ENCODE measurements at places on chromosomes 1 and 21.

DNA sequence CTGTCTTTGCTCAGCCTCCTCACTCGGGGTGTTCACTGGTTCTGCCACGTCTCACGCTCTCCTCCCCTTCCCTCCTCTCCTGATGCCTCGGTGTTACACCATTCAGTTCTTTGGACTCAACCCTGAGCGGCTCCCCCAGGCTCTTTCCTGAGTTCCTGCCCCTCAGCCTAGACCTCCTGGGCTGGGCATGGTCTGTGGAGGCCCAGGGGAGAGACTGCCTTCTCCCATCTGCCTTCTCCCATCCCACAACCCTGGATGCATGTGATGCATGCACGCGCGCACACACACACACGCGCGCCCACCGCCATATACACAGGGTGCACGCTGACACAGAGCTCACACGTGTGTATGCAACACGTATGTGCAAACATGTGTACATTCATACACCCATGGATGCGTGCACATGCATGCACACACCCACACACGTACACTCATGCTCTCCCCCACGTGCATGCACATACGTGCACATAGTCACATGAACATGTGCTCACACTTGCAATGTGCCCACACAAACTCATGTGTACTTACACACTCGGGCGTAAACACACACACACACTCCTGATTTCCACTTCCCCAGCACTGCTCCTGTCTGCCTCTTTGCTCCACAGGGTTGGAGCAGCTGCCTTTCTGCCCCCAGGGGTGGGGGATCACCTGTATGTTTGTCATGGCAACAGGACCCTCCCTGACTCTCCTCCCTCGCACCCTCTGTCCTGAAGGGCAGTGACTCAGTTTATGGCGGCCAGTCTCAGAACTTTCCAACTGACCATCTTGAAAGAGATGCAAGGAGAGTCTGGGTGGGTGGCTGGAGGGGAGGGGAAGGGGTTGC, 59.0 kb downstream of the HUNK start:
- no peak for DNase-seq

DNA sequence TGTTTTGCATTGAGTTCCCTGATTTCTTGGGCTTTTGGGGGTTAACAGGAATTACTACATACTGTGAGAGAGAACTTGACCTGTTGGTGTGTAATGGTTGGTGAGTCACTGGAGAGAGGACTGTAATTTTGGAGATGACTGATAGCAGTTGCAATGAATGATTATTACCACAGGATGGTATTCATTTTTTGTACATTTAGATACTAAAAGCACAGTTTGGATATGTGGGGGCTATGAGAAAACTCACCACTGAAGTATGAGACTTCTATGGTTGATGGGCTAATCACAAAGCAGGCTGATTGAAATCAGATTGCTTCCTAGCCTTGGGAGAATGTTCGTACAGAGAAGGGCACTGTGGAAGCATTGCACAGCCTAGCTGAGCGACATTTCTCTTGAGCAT, 1571.3 kb upstream of the PRMT6 start:
- no peak for DNase-seq

DNA sequence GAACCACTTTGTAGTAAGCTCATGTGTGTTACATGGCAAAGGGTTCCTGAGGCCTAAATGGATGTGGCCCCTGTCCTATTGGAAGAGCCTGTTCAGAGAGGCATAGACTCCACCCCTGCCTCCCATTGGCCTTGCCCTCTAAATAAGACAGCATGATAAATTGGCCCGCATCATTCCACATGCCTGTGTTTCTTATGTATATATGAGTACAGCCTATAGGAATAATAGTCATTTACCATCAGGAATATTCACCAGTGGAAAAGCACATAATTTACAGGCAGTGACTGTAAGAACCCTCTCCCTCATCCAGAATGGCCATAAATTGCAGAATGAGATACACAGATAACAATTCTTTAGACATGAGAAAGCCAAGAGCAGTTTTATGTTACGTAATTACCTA, 519.5 kb upstream of the DAB1 start:
- DNase-seq: no peak

DNA sequence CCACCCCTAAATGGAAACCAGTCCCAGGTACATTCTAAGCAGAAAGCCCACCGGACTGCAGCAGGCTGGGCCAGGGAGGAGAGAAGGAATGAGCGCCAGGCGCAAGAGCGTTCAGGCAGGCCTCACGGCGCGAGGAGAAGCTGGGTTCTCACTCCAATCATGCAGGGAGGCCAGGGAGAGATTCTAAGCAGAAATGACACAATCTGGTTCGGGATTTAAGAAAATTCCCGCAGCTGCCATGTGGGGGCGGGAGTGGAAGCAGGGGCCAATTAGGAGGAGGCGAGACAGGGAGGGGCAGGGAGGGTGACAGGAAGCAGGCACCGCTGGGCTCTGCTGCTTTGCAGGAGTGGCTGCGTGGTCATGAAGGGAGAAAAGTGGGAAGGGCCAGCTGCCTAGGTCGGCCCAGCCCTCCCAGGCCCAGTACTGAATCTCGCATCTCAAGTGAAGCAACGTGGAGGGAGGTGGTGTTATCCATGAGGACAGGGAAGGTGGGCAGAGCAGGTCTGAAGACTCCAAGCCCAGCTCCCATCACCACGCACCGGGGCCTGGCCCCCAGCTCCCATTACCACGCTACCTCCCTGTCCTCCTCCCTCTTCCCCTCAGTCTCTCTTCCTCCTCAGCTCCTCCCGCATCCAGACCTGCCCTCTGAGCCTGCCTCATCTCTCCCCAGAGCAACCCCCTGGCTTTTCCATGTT, 11.8 kb downstream of the NPHP4 start:
- no peak for DNase-seq

DNA sequence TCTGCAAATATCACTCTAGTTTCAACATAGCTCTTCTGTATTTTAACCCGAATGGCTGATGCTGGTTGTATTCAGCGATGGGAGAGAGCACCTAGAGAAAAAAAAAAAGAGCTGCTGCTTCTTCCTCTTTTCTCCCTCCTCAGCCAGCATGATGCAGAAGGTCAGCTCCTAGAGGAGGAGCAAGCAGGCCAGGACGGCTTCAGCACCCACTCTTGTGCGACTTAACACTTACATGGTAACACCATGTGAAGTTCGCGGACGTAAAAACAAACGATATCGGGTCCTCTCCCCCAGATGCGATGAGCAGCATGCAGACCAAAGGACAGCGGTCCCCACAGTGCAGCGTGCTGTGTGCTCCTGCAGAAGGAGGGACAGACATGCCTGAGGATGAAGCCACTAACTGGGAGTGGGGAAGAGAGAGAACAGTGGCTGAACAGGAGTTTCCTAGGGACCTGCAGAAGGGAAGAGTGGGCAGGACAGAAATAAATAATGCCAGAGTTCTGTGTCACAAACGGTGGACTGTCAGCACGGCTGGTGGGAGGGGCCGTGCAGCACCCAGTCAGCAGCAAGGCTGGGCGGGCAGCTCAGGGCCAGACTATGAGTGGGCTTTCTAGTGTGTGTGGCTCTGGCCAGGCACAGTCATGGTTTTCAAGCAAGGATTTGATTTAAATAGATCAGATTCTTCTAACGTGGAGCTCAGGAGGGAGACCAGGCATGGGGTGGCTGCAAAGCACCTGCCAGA, 11.4 kb upstream of the B3GALT5 start:
- DNase-seq: no peak

DNA sequence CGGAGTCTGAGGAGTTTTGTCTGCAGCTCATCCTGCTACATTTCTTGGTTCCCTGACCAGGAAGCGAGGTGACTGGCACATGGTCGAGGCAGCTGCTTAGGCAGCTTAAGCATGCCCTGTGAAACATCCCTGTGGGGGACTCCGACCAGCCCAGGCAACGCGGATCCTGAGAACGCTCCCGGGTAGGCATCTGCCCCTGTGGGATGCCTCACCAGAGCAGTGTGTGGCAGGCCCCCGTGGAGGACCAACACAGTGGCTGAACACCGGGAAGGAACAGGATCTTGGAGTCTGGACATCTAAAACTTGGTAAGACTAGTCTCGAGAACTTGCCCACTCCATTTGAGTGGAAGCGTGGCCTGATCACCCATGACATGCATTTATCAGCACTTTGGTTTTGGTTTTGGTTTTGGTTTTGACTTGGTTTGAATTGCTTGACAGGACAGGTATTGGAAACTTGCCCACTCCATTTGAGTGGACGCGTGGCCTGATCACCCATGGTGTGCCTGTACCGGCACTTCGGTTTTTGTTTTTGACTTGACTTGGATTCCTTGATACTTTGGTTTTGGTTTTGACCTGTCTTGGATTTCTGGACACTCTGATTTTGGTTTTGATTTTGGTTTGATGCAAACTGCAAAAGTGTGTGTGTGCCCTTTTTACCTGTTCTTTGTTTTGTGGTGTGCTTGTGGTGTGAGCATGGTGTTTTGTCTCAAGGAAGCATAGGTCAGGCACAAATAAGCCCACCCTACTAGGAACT, 12.2 kb upstream of the NEK2 start:
- no peak for DNase-seq

GRCh38 chr1:178379807-178380206, 117.0 kb downstream of the CLEC20A start:
- no peak for DNase-seq

DNA sequence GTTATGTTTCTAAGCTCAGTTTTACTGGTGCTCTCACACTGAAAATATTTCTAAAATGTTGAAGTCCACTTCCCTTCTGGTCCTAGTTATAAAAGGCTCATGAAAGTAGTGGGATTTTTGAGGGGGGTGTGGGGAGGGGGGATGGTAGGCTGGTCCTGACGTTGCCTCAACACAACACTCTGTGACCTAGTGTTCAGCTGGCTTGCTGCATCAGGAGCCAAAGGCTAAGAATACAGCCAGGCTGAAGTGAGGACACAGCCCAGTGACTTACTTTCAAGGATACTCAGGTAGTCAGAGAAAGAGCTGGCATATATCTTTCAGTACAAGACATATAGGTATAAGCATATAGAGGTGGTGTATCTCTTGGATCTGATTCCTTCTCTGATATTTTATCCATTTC, 151.9 kb upstream of the C8B start:
- DNase-seq: no peak

- no peak for DNase-seq
These were observed 112.7 kb downstream of the HMCN1 start for GRCh38 chr1:185846672-185847444.

GRCh38 chr21:42861311-42861847, 18.0 kb downstream of the WDR4 start:
- no peak for DNase-seq

- peak; percentile 73 for DNase-seq
These were observed 102.1 kb downstream of the JAK1 start for GRCh38 chr1:64864018-64864940.

DNA sequence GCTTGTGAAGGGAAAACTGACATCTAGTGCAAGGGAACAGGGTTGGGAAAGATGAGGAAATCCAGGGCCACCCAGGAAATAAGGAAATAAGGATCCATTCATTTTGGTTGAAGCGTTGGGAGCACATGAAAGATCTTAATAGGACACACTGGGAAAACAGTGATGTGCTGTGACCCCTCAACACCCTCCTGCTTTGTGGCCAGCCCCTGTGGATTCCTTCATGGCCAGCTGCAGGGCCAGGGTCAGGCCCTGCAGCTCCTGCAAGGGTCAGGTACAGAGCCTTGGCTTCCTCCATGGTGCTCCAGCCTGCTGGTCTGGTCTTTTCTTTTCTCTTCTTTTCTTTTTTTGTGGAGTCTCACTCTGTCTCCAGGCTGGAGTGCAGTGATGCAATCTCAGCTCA, 18.8 kb upstream of the PIGM start:
- no peak for DNase-seq

- no peak for DNase-seq
These were observed 14.5 kb upstream of the APP start for GRCh38 chr21:26185021-26185420.

GRCh38 chr1:39902460-39902807, 717 bp upstream of the MYCL start:
- DNase-seq: no peak

DNA sequence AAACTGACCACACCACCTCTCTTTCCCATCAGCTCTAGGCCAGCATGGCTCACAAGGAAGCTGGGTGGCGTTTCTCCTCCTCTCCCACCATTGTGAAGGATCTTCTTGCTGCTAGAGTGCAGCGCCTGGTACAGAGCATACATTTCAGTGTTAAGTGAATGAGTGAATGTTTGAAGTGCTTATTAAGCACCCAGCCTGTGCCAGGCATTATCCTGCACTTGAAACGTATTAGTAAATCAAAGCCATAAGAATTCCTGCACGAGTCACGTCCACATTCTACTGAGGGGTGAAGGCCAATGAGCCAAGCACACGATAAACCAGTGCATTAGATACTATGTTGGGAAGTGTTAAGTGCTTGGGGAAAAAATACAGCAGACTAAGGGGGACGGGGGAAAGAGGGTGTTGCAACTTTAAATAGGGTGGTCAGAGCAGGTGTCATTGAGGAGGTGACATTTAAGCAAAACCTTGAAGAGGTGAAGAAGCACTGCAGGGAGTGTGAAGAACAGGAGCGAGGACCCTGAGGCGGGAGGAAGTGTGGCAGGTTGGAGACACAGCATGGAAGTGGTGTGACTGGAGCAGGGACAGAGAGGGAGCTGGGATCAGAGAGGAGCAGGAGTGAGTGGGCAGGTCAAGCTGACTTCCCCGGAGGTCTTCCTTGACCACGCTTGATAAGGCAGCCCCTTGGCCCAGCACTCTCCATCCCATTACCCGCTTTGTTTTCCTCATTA, 48.5 kb upstream of the LRRN2 start:
- no peak for DNase-seq

GRCh38 chr1:101290922-101291561, 54.2 kb downstream of the S1PR1 start:
- no peak for DNase-seq

GRCh38 chr1:98177751-98178150, 256.9 kb upstream of the DPYD start:
- no peak for DNase-seq

DNA sequence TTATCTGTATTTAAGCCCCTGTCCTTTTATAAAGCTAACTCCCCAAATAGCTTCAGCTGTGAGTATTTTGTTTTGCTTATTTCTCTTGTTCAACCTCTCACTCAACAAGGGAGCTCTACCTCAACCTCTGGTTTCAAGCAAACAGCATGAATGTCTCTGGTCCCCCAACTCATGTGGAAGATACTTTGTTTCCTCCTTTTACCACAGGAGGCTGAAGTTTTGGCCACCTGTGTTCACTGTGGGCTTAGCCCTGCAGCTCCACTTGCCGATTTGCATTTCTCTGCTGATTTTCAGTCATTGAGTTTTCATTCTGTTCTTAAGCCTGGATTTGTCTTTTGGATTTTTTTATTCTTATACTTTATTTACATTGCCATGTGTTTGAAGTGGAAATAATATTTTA, 613.1 kb downstream of the USP25 start:
- DNase-seq: no peak

GRCh38 chr1:52037402-52037814, 3.8 kb upstream of the KTI12 start:
- DNase-seq: no peak

GRCh38 chr1:34265396-34265795, 88.7 kb downstream of the C1orf94 start:
- no peak for DNase-seq

GRCh38 chr1:209048941-209049669, 534.4 kb upstream of the CAMK1G start:
- no peak for DNase-seq

DNA sequence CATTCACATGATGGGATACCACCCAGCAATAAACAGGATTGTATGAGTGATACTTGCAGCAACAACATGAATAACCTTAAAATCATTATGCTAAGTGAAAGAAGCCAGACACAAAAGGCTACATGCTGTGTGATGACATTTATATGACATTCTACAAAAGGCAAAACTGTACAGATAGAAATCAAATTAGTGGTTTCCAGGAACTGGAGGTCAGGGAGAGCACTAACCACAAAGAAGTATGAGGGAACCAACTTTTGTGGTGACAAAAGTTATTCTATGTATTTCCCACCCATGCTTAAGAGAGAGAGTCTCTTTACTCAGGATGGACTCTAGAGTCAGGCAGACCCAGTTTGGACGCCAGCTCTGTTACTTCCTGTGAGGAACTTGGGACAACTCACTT, 364.5 kb upstream of the DAB1 start:
- no peak for DNase-seq

Data from GM18507 (cell line).